ENCODE measurements at places on chromosomes 16 and 17. TPM values are rescaled to one million over a fixed set of nuclear protein-coding genes. Genes with fewer than 3 reads are reported as not detected.

AIPL1 gene
- not detected for total RNA-seq

DNA sequence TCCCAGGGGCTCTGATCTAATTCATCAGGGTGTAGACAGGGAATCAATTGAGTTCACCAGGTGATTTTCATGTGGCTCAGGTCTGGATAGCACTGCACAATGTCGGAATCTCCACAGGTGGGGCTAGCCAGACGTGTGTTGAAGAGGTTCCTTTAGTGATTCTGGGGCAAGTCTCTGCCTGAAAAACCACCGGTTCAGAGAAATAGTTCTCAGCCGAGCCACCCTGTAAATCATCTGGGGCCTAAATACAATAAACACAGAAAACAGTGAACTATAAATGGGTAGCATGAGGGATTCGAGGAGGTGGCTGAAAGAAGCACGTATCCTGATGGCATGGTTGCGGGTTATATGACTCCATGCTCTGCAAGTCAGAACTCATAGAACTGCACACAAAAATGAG lies 21.3 kb downstream of the ASPA start:
- no peak for DNase-seq

HAGHL gene
- 38.5 TPM for total RNA-seq

DNA sequence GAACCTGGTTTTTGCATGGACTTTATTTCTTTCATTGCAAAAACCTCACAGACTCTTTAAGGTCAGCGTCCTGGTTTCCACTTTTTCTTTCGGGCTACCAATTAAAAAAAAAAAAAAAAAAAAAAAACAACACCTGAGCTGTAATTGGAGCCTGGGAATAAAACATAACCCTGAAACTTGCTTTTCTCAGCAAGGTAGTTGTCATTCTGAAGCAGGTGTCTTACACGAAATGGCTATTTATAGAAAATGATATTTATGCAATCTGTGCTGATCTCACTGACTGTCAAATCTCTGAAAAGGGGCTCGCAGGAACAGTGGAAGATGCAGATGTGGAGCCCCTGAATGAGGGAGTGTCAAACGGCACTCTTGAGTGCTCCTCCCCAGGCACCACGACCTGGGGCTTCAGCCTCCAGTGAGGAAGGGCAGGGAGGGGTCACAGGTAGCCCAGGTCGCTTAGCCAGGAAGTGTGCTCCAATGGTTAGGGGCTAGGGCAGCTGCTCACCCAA lies 10.4 kb upstream of the COTL1 start:
- no peak for DNase-seq

CXCL16 gene
- total RNA-seq: 0.57 TPM

- DNase-seq: no peak
These were observed 31.5 kb downstream of the MPRIP start for GRCh38 chr17:17073581-17074403.

DNA sequence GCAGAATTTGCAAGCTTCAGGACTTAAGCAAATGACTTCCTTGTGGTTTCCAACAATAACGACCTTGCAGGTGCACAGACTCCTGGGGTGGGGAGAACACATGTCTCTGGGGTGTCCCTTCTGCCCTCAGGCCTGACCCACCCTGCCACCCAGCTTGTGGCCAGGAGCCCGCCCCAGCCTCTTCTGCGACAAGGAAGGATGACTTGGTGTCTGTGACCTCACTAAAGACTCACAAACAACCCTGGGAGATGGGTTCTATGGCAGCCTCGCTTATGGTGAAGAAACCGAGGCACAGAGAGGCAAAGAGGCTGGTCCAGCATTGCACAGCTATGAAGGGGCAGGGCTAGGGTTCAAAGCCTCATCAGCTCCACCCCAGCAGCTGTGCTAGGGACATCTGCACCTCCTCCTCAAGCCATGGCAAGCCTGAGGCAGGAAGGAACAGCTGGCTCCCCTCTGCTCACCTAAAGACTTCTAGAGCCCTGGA lies 2.6 kb downstream of the ATP2A3 start:
- no peak for DNase-seq

CDH16 gene
- not detected for total RNA-seq

- DNase-seq: peak; percentile 74
These were observed 1.0 kb downstream of the HSD11B2 start for GRCh38 chr16:67431775-67432505.

GFER gene
- total RNA-seq: 19.9 TPM

KRT32 gene
- not detected for total RNA-seq

- DNase-seq: no peak
These were observed 11.6 kb upstream of the ADGRG1 start for GRCh38 chr16:57616876-57617275.

All from myocyte (in vitro differentiated cells).